Memory B cell (primary cell): ENCODE measurements at places on chromosomes 13 and 19.

- H3K4me3 ChIP-seq = no peak overlapping the region
- no peak overlapping the region for H3K27ac ChIP-seq
- no peak for DNase-seq
- no peaks in the 10 kb centered on the region for H3K4me1 ChIP-seq
Observed at GRCh38 chr13:107117327-107118012, 549.5 kb upstream of the ARGLU1 start.

GRCh38 chr19:33358408-33358807, 15.1 kb upstream of the CEBPG start:
- H3K27me3 ChIP-seq = peaks cover 14% of the 10 kb centered on the region
- H3K4me3 ChIP-seq = no peak overlapping the region
- DNase-seq = no peak
- H3K36me3 ChIP-seq = peaks cover 1% of the 10 kb centered on the region

GRCh38 chr13:36666477-36667229, 7.2 kb upstream of the SERTM1 start:
- DNase-seq = no peak
- H3K36me3 ChIP-seq = no peaks in the 10 kb centered on the region
- no peaks in the 10 kb centered on the region for H3K4me1 ChIP-seq

- H3K27ac ChIP-seq = peak overlapping the region; percentile 96
- peaks cover 15% of the 10 kb centered on the region for H3K4me1 ChIP-seq
- no peaks in the 10 kb centered on the region for H3K27me3 ChIP-seq
- no peak for DNase-seq
- H3K36me3 ChIP-seq = peaks cover 32% of the 10 kb centered on the region
Observed at GRCh38 chr19:36605877-36606478, 865 bp downstream of the ZNF382 start.

GRCh38 chr13:79405501-79405830, 589 bp downstream of the RBM26 start:
- no peaks in the 10 kb centered on the region for H3K27me3 ChIP-seq
- DNase-seq = no peak
- H3K27ac ChIP-seq = no peak overlapping the region
- no peak overlapping the region for H3K4me3 ChIP-seq

DNA sequence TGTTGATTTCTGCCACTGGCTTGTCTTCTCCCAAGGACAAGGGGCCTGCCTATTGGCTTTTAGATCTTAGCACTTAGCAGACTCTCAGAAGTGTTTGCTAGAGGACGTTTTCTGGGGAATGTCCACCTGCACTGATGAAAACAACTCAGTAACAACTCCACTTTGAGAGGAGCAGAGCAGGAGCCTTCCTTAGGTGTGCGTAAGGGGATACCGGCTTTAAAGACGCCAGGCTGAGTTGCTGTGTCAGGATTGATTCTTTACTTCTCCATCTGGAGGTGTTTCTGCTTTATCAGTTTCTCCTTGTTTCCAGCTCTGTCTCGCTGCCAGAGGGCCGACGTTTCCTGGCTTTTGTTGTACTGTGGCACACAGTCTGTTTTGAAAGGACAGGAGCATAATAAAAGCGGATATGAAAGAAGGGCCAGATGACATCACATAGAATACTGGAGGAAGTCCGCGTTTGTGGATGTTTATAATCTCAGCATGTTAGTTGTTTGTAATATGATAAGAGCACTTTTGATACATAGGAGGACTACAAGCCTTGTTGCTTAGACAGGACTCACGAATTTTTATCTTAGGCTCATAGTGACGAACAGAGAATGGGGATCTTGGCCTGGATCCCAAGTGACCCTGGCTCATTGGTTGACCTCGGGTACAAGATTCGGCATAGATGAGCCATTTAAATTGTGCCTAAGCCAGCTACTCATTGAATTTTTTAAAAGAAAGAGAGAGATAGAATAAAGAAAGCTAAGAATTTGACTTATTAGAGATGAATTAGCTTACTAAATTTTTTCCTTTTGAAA, 34.6 kb downstream of the COL4A2 start:
- peak overlapping the region; percentile 65 for H3K4me3 ChIP-seq
- DNase-seq = no peak
- H3K27ac ChIP-seq = peak overlapping the region; percentile 5
- H3K27me3 ChIP-seq = peaks cover 4% of the 10 kb centered on the region
- H3K4me1 ChIP-seq = peaks cover 8% of the 10 kb centered on the region

GRCh38 chr19:43450545-43450997, 14.8 kb downstream of the LYPD3 start:
- no peak for DNase-seq
- peaks cover 5% of the 10 kb centered on the region for H3K4me1 ChIP-seq
- no peaks in the 10 kb centered on the region for H3K27me3 ChIP-seq
- no peak overlapping the region for H3K27ac ChIP-seq

DNA sequence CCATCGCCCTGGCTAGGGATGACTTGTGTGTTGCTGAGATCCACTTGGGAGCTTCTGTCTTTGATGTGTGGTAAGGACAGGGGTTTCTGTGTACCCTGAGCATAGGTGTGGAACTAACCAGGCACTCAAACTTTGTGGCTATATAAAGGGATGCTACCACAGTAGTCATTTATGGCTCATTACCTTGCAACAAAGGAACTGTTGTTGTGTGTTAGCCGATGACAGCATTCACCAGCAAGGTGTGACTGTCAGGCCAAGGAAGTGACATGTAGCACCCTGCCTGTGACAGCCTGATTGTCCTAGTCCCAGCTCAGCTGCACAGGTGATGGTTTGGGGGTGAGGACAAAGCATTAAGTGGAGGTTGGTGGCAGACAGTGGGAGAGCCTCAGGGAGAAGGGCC, 73.6 kb downstream of the COG3 start:
- H3K4me1 ChIP-seq = no peaks in the 10 kb centered on the region
- H3K27me3 ChIP-seq = no peaks in the 10 kb centered on the region
- H3K4me3 ChIP-seq = no peak overlapping the region
- H3K36me3 ChIP-seq = peaks cover 10% of the 10 kb centered on the region
- no peak overlapping the region for H3K27ac ChIP-seq

- peaks cover 30% of the 10 kb centered on the region for H3K4me1 ChIP-seq
- H3K27me3 ChIP-seq = no peaks in the 10 kb centered on the region
- no peak overlapping the region for H3K4me3 ChIP-seq
- no peak for DNase-seq
- peak overlapping the region; percentile 81 for H3K27ac ChIP-seq
Observed at GRCh38 chr19:21022996-21023395, 2.5 kb downstream of the ZNF430 start.

GRCh38 chr13:76677043-76677442, 209.2 kb downstream of the KCTD12 start:
- peaks cover 4% of the 10 kb centered on the region for H3K27me3 ChIP-seq
- no peaks in the 10 kb centered on the region for H3K36me3 ChIP-seq
- no peak overlapping the region for H3K4me3 ChIP-seq
- DNase-seq = no peak
- H3K4me1 ChIP-seq = no peaks in the 10 kb centered on the region
- no peak overlapping the region for H3K27ac ChIP-seq

DNA sequence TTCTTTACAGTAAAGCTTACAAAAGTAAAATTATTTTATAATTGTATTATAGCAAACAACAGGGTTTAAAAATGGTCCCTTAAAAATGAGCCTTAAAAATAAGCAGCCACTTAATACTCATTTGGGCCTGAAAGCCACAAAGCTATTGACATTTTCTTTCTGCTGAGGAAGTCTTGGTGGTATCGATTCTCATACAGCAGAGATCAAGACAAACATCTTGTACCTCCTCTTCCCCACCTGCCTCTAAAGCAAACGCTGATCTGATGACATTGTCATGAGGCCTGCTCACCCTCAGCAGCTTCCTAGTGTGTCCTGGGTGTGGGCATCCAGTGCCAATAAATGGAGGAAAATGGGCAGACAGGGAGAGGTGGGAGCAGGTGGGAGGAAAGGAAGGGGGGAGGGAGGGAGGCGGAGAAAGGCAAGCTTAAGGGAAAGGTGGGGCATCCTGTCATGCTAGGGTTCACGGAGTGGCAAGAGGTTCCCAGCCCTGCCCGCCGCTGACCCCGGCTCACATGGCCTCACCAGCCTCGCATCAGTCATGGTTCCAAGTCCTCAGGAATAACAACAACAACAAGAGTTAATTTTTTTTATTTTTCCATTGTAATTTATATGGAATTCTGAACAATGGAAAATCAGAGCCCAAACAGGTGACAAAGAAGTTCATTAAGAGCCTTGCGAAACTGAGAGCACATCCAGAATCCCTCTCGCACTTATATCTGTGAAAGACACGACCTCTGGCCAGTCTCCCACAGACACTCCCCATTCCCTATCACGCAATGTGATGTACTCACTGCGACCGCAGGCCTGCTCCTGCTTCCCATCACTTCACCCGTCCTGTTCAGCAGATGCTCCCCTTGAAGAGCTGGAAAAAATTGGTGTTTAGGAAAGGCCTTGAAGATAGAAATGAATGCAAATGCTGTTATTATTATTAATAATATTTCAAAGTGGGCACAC, 15.1 kb upstream of the ATP11A start:
- H3K27ac ChIP-seq = no peak overlapping the region
- DNase-seq = no peak
- no peak overlapping the region for H3K4me3 ChIP-seq
- H3K36me3 ChIP-seq = no peaks in the 10 kb centered on the region
- H3K4me1 ChIP-seq = no peaks in the 10 kb centered on the region
- peaks cover 13% of the 10 kb centered on the region for H3K27me3 ChIP-seq
